ENCODE measurements at places on chromosomes 2 and 18.

DNA sequence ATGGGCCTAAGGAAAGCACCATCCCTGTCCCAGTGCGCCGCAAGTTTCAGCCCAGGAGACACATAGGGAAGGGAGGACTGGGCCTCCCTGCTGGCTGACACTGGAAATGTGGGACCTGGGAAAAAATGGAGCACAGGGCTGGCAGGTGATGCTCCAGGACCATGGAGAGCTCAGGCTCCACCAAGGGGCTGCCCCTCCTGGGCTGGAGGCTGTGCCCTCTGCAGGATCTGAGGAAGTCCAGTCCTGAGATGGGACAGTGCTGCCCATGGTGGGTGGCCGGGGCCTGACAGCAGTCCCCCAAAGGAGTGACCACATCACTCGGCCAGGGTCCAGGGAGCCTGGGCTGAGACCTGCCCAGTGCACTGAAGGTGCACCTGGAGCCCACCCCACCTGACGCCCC lies 108.6 kb upstream of the TEKT4 start:
- no peak for DNase-seq

- DNase-seq = no peak
Observed at GRCh38 chr2:218567797-218568189, 358 bp downstream of the USP37 start.

DNA sequence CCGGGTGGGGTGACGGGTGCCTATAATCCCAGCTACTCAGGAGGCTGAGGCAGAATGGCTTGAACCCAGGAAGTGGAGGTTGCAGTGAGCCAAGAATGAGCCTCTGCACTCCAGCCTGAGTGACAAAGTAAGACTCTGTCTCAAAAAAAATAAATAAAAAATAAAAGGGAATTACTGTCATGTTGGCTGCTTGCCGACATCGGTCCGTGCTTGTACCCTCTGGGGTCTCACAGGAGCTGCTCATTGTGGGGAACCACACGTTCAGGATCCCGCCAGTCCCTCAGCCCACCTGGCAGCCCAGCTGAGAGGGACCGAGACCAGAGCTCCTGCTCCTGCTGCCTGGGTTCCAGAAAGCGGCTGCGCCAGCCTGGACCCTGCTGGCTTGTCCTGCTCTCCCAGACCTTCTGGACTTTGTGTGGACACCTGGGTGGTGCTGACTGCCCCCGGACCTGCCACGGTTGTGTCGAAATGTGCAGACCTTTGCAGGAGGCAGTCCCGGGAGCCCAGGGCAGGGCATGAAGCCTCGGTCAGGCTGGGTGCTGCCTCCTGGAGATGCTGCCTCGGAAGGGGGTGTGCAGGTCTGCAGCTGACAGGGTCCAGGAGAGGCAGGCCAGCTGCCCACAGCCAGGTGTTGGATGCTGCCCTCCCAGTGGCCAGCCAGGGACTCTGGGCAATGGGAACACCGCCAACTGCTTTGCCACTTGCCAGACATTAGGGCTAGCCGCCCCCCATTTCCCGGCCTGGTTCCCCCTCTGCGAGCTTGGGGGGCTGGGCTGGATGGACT lies 16.4 kb downstream of the KLF11 start:
- no peak for DNase-seq

DNA sequence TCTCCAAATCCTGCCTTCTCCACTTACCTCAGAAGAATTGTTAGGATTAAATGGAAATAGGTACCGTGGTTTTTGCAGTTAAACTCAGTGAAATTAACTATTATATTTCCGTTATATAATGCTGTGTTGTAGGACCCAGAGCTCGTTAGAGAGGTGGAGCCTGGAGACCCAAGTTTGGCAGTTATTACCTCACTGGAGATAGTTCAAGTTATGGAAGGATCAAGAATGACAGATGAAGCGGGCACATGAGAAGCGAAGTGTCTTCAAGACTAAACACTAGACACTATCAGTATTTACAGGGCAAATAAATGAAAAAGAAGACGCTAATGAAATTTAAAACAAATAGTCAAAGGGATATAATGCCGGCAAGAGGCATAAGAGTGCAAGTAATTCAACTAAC lies 866 bp downstream of the CWC22 start:
- no peak for DNase-seq

- no peak for DNase-seq
Observed at GRCh38 chr2:163527381-163527780, 208.4 kb downstream of the FIGN start.

GRCh38 chr18:62802523-62802922 lies 87.2 kb downstream of the PHLPP1 start:
- no peak for DNase-seq

DNA sequence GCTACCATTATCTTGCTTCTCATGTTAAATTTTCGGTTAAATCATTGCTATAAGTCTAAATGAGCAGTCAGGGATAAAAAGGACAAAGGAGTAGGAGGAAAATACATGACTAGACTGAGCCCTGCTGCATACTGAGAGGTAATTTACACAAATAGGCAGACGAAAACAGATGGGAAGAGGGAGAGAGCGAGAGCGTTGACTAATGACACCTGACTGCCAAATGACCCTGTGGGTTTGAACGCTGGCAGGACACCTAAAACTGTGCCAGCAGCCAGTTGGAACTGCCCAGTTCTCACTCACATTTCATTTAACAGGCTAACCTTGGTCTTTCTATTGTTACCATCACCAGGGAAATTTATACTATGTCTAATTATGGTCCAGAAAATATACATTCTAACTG lies 978.2 kb downstream of the CPS1 start:
- no peak for DNase-seq

DNA sequence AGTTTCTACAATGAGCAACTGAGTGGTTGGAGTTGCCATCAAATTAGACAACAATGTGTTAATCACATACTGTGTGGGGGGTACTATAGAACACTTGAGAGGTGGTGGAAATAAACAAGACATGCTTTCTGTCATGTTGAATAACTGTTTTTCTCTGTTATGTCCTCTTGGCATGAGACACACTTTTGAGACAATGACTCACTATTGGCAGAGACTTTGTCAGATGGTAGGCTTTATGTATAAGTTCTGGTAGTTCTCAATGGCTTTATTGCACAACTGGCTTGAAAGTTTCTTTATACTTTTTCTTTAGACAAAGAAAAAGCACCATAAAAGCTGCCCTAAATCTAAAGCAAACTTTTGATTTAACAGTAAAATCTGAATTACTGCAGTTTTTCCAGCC lies 578.7 kb downstream of the ADCYAP1 start:
- DNase-seq = no peak

DNA sequence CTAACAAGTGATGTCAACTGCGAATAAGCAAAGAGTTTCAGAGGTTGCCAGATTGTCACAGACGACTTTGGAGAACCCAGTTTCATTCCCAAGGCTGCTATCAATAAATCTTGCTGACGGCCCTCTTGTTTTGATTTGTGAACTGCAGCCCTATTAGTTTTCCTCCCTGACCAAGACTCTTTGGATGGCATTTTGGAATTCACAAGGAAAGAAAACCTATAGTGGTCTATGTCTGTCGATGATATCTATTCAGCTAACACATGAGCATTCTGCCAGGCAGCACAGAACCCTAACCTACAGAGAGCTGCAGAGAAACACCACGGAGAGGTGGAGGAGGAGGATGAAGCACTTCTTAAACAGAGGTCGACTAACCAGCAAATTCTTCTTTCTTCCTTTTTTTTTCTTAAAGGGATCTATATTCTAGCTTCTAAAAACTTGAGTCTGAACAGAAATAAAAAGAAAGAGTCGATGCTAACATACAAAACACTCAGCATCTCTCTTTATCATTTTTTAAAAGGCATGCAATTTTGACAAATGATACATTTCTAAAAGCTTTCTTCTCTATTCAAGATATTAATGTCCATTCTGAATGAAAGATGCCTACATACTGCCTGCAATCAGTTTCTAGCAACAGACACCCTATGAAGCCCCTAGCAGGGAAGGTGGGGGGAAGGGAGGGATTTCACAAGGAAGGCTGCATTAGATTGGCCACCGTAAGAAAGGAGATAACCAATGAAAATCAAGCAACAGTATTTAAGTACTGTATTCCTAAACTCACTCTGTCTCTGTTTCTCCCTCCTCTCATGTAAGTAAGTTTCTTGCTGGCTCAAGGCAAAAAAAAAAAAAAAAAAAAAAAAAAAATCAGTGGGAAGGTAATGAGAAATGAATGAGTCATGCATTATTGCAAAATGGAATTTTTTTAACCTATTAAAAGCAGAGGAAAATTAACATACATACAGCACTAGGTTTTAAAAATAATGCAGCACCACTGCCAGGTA lies 83.0 kb upstream of the CHRNA1 start:
- DNase-seq = no peak

GRCh38 chr18:14941792-14942191 lies 193.8 kb downstream of the ANKRD30B start:
- DNase-seq = no peak

DNA sequence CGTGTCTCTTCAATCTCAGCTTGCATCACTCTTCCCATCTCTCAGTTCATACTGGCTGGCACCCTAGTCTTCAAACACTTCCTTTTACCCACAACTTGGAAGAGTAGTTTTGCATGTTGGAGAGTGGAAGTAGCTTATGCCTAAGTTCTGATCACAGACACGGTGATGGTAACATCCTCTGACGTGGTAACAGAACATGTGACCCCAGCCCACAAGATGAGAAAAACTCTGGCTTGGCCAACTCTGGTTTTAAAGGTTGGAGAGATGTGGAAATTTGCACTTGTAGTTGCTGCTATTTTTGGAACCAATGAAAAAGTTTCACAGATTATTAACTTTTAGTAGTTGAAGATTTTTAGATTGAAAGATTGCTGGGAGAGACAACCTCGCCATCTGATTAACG lies 155.4 kb upstream of the SLC35G4 start:
- DNase-seq = no peak

GRCh38 chr2:219111375-219112061 lies 49.1 kb downstream of the NHEJ1 start:
- no peak for DNase-seq

DNA sequence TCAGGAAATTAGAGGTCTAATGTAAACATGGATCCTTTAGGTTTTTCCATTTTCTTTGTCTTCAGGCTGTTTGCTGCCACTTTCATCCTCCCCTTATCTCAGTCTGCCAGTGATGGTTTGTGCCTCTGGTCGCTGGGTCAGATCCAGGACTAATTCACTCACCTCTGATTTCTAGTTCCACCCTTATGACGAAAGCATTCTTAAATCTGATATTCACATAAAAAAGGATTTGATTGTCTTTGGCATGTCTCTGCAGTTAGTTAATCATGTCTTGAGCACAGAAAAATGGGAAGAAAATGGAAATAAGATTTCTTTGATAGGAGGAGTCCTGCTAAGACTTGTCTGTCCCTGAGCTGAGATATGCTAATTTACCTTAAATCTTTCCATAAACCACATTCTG lies 4.6 kb downstream of the IL1RL1 start:
- DNase-seq = no peak

- peak; percentile 33 for DNase-seq
Observed at GRCh38 chr2:88626171-88627054, 851 bp downstream of the EIF2AK3 start.

GRCh38 chr2:215664847-215665525 lies 229.1 kb upstream of the FN1 start:
- DNase-seq = no peak

DNA sequence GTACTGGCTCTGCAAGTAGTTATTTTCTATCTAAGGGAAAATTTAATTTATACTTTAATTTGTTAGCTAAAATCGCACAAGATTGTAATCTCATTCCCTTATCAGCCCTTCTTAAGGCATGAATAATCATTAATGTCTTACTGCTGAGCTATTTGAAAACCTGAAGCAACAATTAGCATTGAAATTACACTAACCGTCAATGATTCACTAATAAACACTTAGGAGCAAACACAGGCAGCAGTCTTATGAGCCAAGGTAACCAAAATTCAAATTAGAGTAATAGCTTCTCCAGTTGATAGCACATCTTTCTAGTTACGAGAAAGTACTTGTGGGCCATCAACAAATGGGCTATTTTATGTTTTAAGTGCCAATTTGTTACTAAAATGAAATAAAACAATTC lies 1289.7 kb downstream of the LRP1B start:
- DNase-seq = no peak

DNA sequence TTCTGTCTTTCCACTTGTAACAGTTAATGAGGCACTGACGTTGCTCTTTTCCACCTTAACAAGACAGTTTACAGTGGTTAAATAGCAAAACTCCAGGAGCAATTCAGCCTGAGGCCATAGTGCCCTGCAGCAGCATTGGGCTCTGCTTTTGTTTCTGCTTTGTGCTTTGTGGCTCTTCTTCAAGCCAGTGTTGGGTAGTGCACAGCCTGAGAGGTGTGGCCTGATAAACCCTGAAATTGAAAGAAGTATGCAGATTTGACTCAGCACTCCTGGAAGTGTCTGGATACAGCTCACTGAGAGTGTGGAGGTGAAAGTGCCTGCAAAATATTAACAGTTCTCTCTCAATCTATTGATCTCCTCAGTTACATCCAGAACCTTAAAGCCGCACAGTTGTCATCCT lies 63.0 kb downstream of the STK25 start:
- no peak for DNase-seq

GRCh38 chr2:60861736-60862135 lies 19.6 kb upstream of the REL start:
- DNase-seq = no peak

DNA sequence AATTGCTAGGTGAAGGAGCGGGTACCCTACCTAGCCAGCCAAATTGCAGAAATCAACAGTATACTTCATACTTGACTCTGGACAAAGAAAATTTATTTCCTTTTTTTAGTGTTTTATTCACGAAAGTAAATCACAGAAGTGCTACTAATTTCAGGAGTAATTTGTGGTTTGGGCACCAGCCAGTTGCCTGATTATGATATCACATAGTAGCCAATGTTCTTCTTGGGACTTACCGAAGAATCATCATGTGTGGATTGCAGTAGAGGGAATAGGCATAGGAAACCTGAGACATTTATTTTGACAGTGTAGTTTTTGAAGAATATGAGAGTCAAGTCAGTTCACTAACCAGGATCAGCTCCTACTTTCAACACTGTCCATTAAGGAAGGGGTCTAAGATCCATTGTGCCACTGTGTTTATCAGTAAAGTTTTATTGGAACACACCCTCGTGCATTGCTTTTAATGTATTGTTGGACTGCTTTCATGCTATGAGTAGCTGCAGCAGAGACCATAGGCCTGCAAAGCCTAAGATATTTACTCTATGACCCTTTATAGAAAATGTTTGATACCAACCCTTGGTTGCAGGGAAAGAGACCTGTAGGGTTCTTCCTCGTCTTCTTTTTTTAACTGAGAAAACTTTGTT lies 32.1 kb downstream of the TNFRSF11A start:
- DNase-seq = no peak

DNA sequence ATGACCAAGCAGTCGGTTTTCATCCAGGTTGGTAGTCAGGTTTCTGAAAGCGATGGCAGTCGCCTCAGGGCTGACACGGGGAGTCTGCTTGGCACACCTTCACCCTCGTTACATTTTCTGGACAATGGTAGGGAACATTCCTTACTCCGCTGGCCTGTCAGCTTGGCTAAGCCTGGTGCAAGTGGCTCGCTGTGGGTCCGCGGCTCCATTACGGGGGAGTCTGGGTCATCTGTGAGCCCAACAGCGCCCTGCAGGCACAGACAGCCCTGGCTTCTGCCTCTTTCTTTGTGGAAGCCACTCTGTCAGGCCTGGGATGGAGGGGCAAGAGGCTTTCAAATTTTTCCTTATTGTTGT lies 95.6 kb downstream of the HDAC4 start:
- no peak for DNase-seq
